ENCODE measurements at places on chromosomes 2 and 18.

DNA sequence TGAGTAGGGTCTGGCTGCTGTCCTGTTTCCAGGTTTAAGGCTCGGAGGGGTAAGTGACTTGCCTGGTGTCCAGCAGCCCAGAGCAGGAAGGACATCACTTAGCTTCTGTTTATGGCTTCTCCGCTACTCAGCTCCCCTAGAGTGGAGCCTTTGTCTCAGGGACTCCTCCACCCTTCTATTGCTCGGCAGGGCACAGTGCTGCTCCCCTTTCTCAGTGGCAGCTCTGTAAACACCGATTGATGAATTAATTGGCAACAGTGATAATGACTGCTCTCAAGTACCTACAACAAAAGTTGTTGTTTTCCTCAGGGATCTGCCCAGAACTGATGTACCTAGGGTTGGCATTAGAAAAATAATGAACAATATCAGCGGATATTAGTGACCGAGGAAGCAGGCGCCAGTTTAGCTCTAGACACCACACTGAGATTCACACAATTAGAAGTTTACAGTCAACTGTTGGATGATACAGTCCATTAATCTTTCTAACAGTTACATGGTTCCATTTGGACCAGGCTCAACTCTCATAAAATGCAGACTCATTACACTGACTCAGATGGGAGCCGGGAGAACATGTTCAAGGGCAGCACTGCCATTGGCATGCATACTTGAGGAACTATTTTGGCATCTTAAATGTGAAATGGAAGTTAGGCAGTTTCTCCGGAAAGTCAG is 265.7 kb downstream of the MTX2 start:
- DNase-seq, result peak; percentile 63

DNA sequence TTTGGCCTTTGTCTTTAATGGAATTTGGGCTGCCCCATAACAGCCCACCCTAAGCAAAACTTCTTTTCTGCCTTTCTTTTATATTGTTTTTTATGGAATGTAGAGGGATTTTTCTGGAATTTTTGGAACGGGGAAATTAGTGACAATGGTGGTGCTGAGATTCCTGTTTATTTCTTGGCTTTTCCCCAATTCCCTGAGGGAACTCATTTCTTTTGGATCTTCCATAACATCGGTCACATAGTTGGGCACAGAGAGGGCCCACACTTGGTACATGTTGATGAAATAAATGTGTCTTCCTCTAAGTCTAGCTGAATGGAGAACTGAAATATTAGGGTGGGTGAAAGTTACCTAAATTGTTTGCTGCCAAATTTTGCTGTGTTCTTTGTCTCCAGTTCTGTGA is 191.6 kb upstream of the TNP1 start:
- no peak for DNase-seq

- DNase-seq, result no peak
These were observed 146.7 kb downstream of the TSN start for GRCh38 chr2:121902171-121902591.

GRCh38 chr2:20977520-20978180 is 66.2 kb downstream of the APOB start:
- DNase-seq, result no peak

DNA sequence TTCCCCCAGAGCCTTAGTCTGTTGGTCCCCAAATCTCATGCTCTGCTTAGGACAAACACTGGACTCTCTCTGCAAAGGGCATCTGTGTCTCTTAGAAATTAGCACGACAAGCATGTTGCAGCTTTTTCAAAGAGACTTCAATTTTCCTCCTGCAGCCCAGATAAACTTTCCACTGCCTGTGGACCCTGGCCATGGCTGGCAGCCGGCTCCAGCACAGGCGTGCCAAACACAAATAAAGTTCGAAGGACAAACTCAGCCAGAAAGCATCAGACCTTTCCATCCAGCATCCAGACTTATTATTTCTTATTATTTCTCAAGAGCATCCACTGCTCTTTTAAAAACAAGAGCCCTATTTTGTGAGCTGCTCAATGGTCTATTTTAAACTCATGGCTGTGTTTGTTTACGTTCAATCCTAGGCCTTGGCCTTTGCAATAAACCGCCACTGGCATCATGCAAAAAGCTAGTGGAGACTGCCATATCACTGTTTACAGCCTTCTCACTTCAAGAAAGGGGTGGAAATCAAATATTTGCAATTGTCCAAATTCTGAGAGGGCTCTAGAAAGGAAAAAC is 300.8 kb downstream of the BCL11A start:
- no peak for DNase-seq

GRCh38 chr2:8022908-8023640 is 658.8 kb upstream of the ID2 start:
- no peak for DNase-seq

DNA sequence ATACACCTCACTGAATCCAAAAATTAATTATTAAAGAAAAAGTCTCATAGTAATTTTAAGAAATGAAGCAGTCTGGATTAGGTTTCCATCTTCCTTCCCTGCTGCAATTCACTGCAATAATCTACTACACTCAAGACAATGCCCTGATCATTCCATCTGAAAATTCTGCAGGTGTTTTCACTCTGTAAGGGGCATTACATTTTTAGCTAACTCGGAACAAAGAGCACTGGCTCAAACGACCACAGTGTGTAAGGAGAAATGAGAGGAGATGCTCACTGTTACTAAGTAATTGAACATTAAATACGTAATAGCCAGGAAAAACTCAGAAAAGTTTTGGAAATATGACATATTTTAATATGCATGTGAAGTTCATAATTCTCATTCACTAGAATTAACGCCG is 1.3 kb downstream of the B4GALT6 start:
- DNase-seq, result no peak

DNA sequence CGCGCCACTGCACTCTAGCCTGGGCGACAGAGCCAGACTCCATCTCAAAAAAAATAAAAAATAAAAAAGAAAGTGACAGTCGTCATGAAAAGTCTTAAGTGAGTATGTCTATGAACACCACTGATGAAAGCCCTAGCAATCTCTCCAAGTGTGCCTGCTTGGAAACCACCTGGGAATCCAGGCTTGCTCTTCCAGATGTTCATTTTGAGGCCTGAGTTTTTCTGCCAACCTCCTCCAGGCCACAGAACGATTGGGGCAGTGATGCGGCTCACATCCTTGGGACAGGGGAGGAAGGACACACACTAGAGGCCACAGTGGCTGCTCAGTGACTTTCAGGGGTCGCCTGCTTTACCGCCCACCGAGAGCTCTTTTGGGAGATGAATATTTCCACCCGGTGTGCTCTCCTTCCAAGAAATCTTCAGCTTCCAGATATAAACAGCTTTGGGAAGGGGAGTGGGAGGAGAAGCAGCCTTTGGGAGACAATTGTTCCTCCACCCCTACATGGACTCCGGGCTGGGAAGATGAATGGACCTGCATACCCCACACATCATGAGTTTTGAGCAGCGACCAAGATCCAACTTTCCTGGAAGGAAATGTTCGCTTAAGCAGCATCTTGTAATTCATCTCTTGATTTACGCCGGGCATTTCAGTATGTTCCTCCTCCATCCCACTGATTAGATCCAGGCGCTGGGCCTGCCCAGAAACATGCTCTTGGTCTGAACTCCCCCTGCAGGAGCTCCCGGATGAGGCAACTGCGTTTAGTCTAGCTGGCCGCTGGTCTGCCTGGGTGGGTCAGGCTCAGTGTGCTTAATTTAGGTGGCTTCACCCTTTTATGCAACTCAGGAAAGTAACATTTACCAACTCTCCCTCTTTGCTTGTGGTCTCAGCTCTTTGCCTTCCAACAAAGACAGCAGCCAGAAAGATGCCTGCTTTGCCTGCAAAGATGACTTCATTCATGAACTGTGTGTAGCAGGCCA is 6.2 kb upstream of the ARMC9 start:
- no peak for DNase-seq
